ENCODE measurements at places on chromosomes 13 and 19.

DNA sequence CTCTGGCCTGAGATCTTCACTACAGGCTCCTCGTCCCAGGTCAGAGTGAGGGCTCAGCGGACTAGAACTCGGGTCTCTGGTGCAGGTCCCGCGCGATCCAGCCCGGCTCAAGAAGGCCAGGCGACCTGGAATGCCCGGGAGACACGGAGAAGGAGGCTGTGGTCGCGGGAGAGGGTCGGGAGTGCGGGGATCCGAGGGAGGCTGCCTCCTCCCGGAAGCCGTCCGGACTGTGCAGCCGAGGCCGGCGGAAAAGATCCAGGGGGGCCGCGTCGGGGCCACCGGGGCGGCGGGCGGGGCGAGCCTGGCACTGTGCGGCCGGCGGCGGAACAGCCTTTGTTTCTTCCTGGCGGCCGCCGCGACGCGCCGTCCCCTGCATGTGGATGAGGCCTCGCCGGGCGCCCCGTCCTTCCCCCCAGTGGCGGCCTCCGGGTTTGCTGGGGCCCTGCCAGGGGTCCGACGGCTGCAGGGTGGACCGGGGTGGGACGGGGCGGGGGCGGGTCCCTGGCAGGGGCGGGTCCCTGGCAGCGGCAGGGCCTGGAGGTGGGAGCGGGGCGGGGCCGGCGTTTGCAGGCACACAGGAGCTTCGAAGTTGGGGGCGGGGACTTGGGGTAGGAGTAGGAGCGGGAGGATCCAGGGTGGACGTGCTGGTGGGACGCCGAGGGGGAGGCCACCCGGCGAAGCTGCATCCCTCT, 1.0 kb upstream of the SLC7A10 start:
- DNase-seq, result peak; percentile 10

DNA sequence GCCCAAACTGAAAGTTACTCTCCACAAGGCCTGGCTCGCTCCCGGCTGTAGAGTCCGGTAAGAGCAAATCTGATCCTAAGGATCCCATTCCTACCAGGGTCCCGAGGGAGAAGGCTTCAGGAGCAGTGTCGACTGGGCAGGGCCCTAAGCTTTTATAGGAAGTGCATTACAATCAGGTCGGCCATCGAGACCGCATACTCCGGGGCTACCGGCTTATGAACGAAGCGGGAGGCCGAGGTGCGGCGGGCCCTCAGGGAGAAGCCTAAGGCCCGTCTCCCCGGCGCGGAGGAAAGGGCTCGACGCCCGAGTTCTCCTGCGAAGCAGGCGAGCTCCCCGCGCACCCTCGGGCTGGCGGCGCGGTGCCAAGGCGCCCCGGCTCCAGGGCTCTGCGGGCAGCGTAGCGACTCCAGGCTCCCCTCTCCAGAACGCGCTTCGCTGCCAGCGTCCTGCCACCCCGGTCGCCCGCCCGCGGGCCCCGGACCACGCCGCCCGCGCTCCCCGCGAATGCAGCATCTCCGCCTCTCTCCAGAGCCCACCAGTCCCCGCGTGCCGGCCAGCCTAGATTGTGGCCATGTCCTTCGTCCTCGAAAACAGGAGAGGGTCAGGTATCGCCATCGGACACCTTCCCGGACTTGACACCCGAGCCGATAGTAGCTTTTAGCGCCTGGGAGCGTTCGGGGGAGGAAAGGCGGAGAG, 1.4 kb downstream of the EFNB2 start:
- DNase-seq, result no peak

DNA sequence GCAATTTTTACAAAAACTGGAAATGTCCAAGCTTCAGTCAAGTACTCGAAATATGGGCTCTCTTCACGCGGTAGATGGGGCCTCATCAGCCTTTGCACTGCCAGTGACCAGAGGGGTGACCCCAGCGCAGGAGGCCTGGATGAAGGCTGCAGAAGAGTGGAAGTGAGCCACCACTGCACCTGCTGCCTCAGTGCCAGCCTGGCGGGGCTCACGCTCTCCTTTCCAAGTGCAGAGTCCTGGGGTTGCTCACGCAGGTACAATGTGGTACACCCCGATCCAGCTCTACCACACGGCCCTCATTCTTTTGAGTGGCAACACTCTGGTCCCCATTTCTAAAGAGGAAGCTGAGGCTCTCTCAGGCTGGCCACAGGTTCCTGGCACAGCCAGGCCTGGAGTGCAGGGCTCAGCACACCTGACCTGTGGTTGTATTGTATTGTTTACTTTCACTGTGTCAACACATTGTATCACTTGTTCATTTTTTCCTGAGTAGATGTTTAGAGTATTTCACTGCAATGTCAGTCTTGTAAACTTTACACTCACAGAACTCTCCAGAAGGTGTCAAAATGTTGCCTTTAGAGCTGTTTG, 97.3 kb upstream of the SOX1 start:
- DNase-seq, result no peak

GRCh38 chr13:27295096-27295495, 24.5 kb downstream of the RASL11A start:
- DNase-seq, result no peak

- no peak for DNase-seq
Measured at GRCh38 chr13:99806671-99807070, 164.9 kb downstream of the ZIC5 start.

- DNase-seq, result no peak
Measured at GRCh38 chr19:58381460-58382212, 806 bp upstream of the ZNF837 start.

DNA sequence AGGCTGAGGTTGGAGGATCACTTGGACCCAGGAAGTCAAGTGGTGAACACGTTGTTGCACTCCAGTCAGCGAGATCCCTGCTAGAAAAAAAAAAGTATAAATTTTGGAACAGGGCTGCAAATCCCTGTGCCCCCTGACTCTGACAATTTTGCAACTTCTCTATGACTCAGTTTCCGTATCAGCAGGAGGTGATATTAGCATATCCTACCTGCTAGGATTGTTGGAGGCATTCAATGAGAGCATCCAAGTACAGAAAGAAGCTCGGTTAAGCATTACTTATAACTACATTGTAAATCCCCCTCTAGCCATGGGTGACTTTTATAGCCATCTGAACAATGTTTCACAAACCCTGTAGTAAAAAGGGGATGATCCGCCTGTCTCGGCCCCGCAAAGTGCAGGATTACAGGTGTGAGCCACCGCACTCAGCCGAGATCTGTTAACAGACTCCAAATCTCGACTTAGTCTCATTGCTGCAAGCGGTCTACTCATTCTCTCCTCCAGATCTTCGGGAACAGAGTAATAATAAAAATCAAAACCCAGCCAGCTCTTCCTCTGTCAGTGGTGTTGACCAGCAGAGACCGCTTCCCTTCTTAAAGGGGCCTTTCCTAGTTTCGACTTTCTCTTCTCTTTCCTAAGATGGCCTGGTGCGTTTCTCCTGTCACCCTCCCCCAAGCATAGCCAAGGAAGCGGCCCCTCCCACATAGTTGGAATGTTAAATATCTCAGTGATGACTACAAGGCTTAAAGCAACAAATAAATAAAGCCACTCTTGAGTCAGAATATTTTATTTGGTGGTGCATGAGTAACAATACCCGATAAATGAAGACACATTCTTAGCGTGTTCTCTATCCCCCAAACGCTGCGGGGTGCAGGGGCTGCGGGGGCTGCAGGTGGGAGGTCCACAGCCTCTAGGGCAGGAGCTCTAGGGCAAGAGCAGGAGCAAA, 10.3 kb upstream of the BICRA start:
- no peak for DNase-seq

- DNase-seq, result no peak
Measured at GRCh38 chr13:52010890-52011631, at the start of gene ATP7B. Gene ATP7B (minus strand): TSS chr13:52011450. CDS start chr13:52011337, 113 bp downstream.

GRCh38 chr19:10517361-10517759, at the start of gene S1PR5:
Gene S1PR5 (minus strand): TSS chr19:10517447. CDS start chr19:10515011, 2,436 bp downstream.
- DNase-seq, result no peak

DNA sequence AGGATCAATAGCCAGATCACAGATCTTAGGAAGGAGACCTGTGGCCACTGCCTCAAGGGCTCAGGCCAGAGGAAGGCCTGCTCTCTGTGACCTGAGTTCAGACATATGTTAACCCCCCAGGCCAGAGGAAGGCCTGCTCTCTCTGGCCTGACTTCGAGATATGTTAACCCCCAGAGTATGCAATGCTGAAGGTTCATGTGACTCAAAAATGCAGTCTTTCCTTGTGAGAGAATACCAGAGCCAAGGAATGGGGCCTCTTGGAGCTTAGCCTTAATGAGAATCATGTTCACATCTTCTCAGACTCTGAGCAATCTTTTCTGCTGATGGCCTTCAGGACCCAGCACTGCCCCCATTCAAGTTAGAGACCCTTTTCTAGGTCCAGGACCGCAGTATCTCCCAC, 36.7 kb downstream of the MBNL2 start:
- DNase-seq, result no peak

GRCh38 chr13:97387890-97388289, 46.1 kb upstream of the RAP2A start:
- DNase-seq, result no peak

- no peak for DNase-seq
Measured at GRCh38 chr13:74036373-74036772, 97.8 kb downstream of the KLF12 start.

GRCh38 chr13:20848944-20849343, 53.6 kb downstream of the XPO4 start:
- DNase-seq, result no peak

- DNase-seq, result no peak
Measured at GRCh38 chr13:36965767-36966166, 33.4 kb downstream of the ALG5 start.

DNA sequence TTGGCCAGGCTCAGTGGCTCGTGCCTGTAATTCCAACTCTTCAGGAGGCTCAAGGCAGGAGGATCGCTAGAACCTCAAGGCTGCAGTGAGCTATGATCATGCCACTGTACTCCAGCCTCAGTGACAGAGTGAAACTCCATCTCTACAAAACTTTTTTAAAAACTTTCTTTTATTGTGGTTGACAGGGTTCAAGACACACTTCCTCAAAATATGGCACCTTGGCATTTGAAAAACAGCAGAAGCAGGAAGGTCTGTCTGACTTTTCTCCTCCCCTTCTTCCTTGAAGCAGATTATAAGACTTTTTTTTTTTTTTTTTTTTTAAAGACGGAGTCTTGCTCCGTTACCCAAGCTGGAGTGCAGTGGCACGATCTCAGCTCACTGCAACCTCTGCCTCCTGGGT, 100.3 kb downstream of the TM9SF2 start:
- DNase-seq, result peak; percentile 12

- DNase-seq, result no peak
Measured at GRCh38 chr13:81117416-81117815, 776.5 kb upstream of the SPRY2 start.

DNA sequence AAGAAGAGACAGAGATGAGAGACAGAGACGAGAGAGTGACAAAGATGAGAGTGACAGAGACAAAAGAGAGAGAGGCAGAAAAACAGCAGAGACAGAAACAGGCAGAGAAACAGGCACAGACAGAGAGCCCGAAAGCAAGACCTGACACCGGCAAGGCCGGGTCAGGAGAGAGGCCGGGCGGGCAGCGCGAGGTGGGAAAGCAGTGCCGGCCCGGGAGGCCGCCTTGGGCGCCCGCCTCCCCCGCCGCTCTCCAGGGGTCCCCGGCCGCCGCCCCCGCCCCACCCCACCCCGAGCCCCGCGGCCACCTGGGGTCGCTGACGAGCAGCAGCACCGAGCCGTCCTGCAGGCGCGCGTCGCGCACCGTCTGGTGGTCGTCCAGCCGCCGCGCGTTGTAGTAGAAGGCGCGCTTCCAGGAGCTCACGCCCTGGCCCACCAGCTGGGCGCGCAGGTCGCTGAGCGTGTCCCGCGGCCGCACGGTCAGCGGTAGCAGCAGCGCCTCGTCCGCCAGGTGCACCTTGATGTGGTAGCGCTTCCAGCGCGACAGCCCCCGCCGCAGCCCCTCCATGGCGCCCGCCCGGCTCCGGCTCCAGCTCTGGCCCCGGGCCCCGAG, at the start of gene TINCR:
Gene TINCR (minus strand): TSS at position 594 of the 610 bp plus-strand sequence.
- no peak for DNase-seq

- no peak for DNase-seq
Measured at GRCh38 chr19:37572203-37572602, 22.4 kb downstream of the ZNF571 start.

GRCh38 chr13:104580931-104581330, 1514.7 kb upstream of the SLC10A2 start:
- no peak for DNase-seq

DNA sequence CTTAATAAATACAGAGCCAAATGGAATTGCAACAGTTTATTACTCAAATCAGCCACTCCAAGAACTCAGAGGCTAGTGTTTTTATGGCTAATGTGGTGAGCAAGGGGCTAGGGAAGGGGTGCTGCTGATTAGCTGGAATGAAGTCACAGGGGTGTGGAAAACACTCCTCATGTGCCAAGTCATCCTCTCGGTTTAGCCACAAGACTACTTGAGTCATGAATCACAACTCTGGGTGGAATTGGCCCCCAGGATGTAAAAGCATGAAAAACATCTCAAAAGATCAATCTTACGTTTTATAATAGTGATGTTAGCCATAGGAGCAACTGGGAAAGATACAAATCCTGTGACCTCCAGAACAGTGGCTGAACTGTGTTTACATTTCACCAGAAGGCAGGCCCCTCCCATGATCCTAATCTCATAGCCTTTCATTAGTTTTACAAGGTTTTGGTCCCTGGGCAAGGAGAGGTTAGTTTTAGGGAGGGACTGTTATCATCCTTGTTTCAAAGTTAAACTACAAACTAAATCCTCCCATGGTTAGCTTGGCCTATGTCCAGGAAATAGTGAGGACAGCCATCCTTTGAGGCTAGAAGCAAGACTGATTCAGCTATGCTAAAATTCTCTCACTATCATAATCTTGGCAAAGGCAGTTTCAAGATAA, 2020.1 kb upstream of the PCDH20 start:
- no peak for DNase-seq

All from CD4-positive, alpha-beta T cell treated with Interferon alpha-2 for 1 hour (primary cell).